ENCODE measurements at places on chromosomes 4 and X. TPM values are rescaled to one million over a fixed set of nuclear protein-coding genes. Genes with fewer than 3 reads are reported as not detected.

The SULT1E1 gene
- total RNA-seq, result not detected

- no peaks in the 10 kb centered on the region for H3K4me1 ChIP-seq
- no peak for DNase-seq
- no peak overlapping the region for H3K4me3 ChIP-seq
- H3K36me3 ChIP-seq, result no peaks in the 10 kb centered on the region
- peaks cover 4% of the 10 kb centered on the region for H3K27me3 ChIP-seq
These were observed 106.7 kb downstream of the WWC2 start for GRCh38 chr4:183205709-183206108.

- no peak overlapping the region for H3K27ac ChIP-seq
- H3K36me3 ChIP-seq, result no peaks in the 10 kb centered on the region
- DNase-seq, result no peak
- H3K4me1 ChIP-seq, result no peaks in the 10 kb centered on the region
These were observed 191.6 kb downstream of the VEGFC start for GRCh38 chr4:176601124-176601523.

DNA sequence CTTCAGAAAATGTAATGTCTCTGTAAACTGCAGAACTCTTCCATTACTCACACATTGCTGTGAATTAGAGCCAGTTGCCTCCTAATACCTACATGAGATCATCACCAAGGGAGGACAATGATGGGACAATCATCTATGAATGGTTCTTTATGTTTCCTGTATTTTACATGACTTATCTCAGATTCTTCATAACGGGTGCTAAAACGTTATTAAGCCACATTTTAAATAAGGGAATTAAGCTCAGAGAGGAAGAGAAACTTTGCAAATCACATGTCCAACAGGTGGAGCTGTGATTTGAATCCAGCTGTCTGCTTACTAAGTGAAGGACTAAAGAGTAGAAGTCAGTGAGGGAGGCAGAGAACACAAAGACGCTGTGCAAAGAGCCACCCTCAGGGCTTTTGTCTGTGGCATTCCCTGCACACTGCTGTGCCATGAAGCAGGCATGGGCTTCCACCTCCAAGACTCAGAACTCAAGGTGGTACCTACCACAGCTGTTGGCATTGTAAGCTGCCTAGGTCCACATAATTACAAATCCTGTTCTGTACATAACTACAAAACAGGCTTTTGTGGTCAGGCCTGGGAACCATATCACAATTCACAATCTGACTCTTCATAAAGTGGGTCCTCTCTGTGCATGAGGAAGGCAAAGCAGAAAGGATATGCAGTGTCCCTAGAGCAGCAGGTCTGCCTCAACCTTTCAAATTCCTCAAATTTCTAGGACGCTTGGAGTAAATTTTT lies 12.8 kb downstream of the TBC1D9 start:
- H3K27ac ChIP-seq, result no peak overlapping the region
- H3K4me1 ChIP-seq, result no peaks in the 10 kb centered on the region
- H3K36me3 ChIP-seq, result no peaks in the 10 kb centered on the region
- no peak overlapping the region for H3K4me3 ChIP-seq
- peaks cover 27% of the 10 kb centered on the region for H3K27me3 ChIP-seq

The ARMCX2 gene
- total RNA-seq, result 11.0 TPM

The MYOZ2 gene
- total RNA-seq, result not detected

All from activated CD4-positive, alpha-beta T cell treated with anti-CD3 and anti-CD28 coated beads for 36 hours (primary cell).